ENCODE measurements at places on chromosomes 7 and 10.
A peak's percentile ranks its signal among the peaks of the same experiment; 100 is the strongest.

- no peak for DNase-seq
These were observed 34.1 kb downstream of the ZRANB1 start for GRCh38 chr10:124975977-124976514.

DNA sequence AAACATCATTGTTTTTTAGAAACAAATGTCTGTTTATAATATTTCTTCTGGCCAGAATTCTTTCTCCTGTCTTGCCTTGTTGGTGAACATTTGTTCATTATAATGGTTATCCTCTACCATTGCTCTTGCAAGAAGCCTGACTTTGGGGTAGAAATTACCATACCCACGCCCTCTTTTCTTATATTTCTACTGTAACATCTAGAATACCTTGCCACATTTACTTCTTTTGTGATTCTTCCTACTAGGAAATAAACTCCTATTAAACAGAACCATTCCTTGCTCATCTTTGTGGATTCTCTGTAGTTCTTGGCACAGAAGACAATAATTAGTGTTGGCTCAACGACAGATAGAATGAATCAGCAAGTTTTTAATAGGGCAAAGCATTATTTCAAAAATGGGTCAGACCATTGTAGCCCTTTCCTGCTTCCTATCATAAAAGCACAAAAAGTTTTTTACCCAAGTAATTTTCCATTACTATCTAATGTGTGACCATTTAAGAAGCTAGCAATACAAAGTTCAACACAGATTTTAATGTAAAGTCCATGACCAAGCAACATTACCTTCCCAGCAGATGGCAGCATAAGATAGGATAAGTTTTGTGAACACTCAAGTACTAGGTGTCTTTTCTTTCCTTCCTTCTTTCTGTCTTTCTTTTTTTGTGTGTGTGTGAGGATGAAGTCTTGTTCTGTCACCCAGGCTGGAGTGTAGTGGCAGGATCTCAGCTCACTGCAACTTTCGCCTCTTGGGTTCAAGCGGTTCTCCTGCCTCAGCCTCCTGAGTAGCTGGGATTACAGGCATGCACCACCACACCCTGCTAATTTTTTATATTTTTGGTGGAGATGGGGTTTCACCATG is 270.4 kb downstream of the HGF start:
- DNase-seq, result no peak

- no peak for DNase-seq
These were observed 42.5 kb downstream of the DLD start for GRCh38 chr7:107933386-107934013.

- no peak for DNase-seq
These were observed 482.9 kb downstream of the POM121L12 start for GRCh38 chr7:53518319-53518718.

DNA sequence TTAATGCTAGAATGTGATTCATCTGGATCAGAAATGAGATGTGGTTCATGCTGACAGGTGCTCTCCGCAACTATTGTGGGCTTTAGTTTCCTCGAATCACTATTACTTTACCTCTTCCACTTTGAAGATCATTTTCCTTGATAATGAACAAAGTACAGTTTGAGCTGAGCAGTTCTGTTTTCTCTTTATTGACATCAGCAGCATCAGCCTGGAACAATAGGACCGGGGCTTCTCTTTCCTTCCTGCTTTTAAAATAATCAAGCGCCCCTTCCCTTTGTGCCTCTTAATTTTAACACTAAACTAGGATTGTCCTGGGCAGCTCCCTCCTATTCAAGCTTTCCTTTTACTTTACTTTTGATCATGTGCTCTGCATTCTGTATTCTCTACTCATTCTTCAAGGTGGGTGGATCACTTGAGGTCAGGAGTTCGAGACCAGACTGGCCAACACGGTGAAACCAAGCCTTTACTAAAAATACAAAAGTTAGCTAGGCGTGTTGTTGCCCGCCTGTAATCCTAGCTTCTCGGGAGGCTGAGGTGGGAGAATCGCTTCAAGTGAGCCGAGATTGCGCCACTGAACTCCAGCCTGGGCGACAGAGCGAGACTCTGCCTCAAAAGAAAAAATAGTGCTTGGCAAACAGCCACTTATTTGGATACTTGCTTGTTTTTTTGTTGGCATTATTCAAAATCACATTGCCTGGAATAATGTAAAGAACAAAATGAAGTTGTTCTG is 67.0 kb upstream of the RHEB start:
- no peak for DNase-seq

GRCh38 chr10:7956508-7956907 is 98.0 kb upstream of the GATA3 start:
- no peak for DNase-seq

- no peak for DNase-seq
These were observed 102.6 kb upstream of the AFAP1L2 start for GRCh38 chr10:114506871-114507385.

GRCh38 chr10:62270020-62270419 is 1.4 kb upstream of the RTKN2 start:
- DNase-seq, result no peak

DNA sequence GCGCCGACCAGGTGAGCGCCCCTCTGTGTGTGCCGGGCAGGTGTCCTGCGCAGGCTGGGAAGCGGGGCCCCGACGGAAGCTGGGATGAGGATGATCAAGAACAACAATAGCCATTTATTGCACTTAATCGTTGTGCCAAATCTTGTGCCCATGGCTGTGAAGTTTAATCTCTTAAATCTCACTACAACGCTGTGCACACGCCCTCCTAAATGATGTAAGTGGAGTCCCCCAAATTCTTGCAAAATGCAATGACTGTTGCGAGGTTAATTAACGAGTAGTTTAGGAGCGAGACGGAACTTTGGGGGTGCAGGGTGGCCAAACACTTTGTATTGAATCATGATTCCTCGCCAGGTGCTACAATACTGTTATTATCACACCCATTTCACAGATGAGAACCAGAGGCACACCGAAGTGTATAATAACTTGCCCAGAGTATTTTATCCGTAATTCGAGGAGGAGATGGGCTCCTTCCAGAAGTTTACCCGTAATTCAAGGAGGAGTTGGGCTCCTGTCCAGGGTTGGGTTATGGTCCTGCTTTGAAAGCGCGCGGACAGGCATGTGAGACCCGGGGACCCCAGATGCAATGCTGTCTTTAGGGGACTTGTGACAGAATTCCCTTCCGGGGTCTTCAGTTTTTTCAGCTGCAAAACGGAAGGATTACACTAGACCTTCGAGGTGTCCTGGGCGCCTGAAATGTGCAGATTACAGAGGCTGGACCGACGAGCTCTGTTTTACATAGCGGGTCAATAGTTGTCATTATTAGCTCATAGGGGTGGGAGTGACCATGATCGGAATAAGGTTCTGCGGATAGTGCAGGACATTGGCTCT is 1.0 kb downstream of the FFAR4 start:
- no peak for DNase-seq

GRCh38 chr7:149879271-149879743 is 5.5 kb downstream of the ATP6V0E2 start:
- DNase-seq, result no peak

DNA sequence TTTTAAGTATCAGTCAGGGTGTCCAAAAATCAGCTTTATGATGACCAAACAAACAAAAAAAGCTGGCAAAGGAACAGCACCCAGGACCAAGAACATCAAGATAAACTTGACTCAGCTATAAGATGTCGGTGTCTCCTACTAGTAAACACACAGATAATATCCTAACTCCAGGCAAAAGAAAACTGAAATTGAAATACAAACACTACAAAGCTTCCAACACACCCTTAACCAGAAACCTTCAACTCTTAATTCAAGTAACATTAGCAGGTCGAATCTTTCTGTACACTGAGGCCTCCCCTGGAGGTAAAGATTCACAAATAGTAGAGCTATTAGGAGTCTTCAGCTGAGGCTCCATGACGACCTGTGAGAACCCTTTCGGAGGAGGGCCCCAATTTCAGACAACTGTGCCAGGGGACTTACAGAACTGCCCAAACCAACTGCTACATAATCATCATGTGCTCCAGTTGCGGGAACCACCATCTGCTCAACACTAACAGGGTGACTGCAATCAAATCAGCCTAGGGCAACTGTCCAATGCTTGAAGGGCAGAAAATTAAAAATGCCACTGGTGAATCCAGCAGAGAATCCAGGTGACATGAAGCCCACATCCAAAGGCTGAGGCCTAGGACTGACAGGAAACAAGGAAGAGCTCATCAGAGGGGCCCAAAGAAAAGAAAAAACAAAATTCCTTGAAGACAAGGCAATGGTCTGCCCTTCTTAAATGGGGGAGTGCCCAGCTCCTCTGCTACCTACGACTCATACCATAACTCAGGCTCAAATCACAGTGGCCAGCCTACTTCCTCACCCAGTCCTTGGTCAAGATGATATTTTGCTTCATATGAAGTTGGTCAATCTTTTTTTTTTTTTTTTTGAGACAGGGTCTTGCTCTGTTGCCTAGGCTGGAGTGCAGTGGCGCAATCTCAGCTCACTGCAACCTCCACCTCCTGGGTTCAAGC is 20.0 kb downstream of the XPNPEP1 start:
- DNase-seq, result no peak

DNA sequence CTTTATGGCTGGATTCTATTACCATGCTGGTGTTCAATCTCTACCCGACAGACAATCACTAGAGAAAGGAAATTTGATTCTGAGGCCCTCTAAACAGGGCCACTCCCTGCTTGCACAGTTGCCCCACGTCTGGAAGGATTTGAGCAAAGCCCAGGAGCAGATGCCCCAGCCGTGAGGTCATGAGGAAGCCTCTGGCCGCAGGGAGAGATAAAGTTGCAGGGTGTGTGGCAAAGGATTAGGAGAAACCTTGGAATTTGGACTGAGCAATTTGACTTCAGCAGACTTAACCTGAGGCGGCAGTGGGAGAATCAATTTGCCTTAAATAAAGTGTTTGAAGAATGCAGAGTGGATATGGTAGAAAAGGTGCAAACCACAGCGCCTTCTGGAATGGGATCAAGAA is 40.2 kb upstream of the KLF6 start:
- no peak for DNase-seq

- DNase-seq, result peak; percentile 61
These were observed 33.4 kb upstream of the KNDC1 start for GRCh38 chr10:133126431-133127290.

DNA sequence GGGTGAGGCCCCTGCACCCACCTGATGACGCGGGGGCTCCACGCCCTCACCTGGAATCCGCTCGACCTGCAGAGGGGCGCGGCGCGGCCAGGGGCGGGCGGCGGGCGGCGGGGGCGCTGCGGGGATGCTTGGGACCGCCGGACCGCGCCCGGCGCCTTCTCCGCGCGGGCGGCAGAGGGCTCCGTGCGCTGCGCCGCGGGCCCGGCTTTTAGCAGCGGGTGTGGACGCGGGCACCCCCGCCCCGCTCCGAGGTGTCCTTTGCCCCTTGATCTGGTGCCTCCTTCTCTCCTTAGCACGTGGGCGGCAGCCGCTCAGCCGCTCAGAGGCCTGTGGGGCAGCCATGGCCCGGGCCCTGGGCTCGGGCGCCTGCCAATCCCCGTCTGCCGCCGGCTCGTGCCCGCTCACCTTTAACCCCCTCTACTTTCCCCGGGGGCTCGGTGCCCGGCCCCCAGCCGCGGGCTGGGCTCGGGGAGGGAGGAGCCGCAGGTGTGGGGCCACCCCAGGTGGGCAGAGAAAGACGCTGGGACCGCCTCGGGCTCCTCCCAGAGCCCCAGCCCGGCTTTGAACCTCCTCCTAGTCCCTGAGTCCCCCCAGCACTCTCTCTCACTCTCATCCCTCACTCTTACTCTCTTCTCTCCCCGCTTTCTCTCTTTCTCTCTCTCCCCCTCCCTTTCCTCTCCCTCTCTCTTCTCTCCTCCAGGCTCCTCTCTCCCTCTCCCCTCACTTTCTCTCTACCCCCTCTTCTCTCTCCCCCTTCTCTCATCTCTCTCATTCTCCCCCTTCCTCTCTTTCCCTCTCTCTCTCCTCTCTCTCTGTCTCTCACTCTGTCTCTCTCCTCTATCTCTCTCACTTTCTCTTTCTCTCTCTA is 19.7 kb upstream of the VPS37D start:
- no peak for DNase-seq

- no peak for DNase-seq
These were observed 76.5 kb downstream of the BMPER start for GRCh38 chr7:33981671-33982424.

GRCh38 chr7:47534322-47535034 is 47.4 kb downstream of the TNS3 start:
- DNase-seq, result no peak

DNA sequence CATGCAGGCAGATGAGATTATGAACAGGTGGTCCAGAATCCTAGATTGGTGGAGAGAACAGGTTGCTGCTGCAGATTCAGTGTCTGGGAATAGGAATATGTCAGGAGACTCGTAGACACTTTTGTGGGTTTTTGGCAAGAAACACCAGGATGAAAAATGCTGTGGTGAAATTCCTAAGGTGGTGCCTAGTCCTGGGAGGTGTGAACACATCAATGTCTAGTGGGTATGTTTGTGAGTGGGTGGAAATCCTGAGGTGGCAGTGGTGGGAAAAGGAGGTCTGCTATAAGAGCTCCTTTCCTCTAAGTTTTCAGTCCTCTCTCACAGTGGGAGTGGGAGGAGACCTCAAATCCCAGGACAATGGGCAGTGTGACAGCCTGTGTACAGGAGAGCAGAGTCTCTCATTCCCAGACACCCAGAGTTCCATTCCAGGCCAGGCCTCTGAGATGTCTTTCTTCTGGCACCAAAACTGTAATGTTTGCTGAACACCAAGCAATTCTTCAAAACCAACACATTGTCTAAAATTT is 5.1 kb downstream of the ERV3-1 start:
- no peak for DNase-seq

DNA sequence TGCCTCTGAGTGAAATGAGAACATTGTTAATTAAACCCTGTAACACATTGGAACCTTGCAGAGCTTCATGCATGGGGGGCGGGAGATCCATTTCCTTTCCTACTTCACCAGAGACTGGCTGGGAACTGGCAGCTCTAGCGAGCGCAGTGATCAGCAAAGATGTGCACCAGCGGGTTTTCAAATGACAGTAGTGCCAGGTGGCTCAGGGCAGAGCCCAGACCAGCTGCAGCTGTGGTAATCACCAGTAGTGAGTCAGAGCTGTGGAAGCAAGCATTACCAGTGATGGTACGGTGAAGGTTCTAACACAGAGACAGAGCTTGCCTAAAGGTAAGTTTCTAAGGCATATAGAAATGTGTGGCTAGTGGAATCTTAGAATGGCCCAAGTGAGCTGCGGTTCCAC is 1009.7 kb upstream of the CELF2 start:
- DNase-seq, result no peak

GRCh38 chr10:49678827-49679479 is 498 bp upstream of the C10orf53 start:
- peak; percentile 40 for DNase-seq

GRCh38 chr10:1048349-1048731 is 579 bp downstream of the IDI1 start:
- DNase-seq, result no peak

- DNase-seq, result no peak
These were observed 5.4 kb downstream of the POP7 start for GRCh38 chr7:100711369-100711768.

- DNase-seq, result no peak
These were observed 683 bp downstream of the MACROH2A2 start for GRCh38 chr10:70053218-70053840.

GRCh38 chr7:106927536-106927935 is 62.5 kb downstream of the PIK3CG start:
- DNase-seq, result no peak

- no peak for DNase-seq
These were observed 50.2 kb upstream of the PIK3CG start for GRCh38 chr7:106814887-106815286.

- DNase-seq, result no peak
These were observed 27.6 kb downstream of the ABCC2 start for GRCh38 chr10:99809931-99810615.
